ENCODE measurements at places on chromosomes 4 and X.

GRCh38 chrX:115560978-115561604, at the start of gene PLS3:
Gene PLS3, plus strand, starts transcription at chrX:115561174. Its CDS starts 49,077 bp downstream, at chrX:115610251.
- DNase-seq: no peak

DNA sequence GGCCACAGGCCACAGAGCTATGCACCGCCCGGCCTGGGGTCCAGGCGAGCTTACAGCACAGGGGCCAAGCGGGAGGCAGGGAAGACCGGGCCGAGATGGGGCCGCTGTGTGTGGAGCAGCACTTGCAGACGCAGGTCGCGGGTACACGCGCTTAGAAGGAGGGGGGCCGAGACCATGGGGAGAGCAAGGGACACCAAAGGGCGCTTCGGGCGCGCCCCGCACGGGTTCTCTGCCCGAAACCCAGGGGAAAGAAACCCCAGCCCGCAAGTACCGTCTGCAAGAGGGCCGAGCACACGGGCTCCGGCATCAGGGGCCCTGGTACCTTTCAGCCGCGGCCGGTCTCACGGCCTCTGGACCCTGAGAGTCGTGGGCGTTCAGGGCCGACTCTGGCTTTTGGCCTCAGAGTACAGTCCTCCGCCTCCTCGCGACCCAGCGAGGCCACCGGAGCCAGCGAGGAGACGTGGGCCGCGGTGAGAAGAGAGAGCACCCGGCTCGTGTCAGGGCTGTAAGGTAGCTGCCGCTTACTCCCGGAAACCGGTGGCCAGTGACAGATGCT, 342 bp downstream of the EOLA2 start:
- DNase-seq: peak; percentile 31

DNA sequence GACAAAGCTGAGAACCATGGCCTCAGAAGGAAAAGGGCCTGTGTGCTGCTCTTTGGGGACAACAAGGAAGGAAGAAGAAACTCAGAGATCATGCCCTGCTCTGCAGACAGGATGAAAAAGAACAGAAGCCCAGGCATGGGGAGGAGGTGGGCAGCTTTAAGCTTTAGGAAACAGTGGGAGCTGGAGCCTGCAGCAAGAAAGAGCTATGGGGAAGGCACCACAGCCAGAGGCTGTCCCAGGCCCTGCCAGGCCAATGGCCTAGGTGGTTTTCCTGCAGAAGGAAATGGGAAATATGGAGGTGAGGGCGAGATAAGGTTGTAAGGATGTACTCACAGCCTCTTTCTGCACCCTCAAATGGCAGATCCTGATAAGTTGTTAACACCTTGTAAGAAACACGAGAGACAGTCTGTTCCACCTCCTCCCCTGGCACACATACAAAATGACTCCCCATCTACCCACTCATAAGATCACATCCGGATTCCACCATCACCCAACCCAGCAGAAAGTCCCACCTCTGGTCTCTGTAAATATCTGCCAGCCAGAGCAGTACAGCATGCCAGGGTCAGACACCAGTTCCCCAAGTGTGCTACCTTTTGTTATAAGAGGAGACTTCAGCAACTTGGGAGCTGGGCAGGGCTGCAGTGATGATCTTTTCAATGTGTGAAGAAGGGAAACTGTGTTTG, 105.2 kb downstream of the RTL5 start:
- DNase-seq: no peak

GRCh38 chr4:94974773-94975172, 217.0 kb downstream of the BMPR1B start:
- no peak for DNase-seq

GRCh38 chrX:154002215-154002719, 17.4 kb downstream of the IRAK1 start:
- peak; percentile 37 for DNase-seq

GRCh38 chr4:77618383-77619241, 13.0 kb downstream of the CXCL13 start:
- DNase-seq: peak; percentile 42

DNA sequence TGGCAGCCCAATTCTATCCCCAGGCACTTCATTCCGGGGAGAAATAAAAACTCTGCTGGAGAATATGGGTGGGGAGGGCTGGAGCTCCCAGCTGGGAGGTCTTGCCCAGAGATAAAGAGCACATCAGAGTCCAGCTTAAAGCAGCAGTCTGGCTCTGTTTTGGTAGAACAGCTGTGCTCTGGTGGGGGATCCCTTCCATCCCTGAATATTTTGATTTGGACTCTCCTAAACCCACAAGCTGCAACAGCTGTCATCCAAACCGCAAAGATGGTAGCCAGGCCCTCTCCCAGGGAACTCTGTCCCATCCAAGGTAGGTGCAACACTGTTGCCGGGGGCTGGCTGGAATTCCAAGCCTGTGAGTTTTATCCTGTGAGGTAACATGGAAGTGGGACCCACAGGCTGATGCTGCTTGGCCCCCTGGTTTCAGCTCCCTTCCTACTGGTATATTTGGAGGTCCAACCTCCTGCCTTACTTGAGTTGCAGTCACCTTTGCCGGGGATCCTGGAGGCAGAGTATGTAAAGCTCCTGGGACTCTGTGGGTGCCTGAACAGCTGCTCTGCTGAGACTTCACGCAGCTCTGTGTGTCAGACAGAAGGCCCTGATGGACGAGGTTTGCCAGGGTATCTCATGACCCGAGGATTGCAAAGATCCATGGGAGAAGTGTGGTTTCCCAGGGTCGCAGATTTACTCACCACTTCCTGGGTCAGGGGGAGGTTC, 203.5 kb upstream of the ITM2A start:
- no peak for DNase-seq

DNA sequence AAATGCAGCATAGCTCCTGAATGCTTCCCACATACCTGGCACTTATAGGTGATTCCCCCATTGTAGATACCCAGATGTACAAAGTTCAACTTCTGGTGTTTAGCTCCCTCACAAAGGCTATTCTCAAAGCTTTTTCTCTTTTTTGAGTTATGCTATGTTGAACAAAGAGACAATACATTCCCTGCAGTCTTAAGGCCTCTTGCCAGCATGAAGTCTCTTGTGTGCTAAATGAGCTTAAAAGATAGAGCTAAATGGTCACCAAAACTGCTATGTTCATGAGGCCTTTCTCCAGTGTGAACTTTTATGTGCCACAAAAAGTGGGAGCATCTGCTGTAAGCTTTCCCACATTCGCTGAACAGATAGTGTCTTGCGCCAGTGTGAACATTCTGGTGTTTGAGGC, 111.2 kb upstream of the TMEM47 start:
- no peak for DNase-seq

GRCh38 chr4:24862073-24862751, 50.6 kb downstream of the CCDC149 start:
- DNase-seq: no peak

DNA sequence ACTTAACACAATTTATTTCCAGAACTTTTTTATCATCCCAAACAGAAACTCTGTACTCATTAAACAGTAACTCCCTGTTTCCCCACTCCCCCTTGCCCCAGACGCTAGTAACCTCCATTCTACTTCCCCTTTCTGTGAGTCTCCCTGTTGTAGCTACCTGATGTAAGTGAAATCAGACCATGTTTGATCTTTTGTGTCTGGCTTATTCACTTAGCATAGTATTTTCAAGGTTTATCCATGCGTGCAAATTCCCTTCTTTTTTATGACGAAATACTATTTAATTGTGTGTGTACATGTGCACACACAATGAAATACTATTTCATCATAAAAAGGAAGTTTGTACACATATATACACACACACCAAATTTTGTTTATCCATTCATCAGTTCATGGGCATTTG, 5.2 kb downstream of the PKD2 start:
- DNase-seq: no peak

- peak; percentile 12 for DNase-seq
Measured at GRCh38 chrX:153651540-153652079, 4.6 kb downstream of the DUSP9 start.

- DNase-seq: no peak
Measured at GRCh38 chr4:10031668-10032590, 10.6 kb upstream of the SLC2A9 start.

Measured in activated T-cell treated with anti-CD3 and anti-CD28 coated beads, Interleukin-2, amount 50 U/mL, for 1 hour (primary cell).